ENCODE measurements at places on chromosomes 12 and 14. TPM values are rescaled to one million over a fixed set of nuclear protein-coding genes. Genes with fewer than 3 reads are reported as not detected.

- no peak for DNase-seq
These were observed 19.0 kb downstream of the KLRB1 start for GRCh38 chr12:9588749-9589148.

DNA sequence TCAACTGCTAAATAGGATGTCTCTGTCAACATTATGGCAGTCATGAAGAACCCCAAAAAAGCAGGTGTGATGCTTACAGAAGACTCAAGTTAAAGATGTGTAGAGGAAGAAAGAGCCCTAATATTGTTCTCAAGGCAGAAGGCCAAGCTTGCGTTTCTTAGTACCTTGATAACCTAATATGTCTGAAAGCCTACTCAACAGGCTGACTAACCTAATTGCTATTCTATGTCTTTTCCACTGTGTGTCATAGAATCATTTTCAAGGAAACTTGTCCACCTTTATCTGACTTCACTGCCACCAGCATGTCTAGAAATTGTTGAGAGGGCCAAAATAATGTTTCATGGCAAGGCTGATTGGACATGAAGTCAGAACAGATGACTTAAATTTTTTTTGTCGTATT is 373.2 kb downstream of the BTG1 start:
- DNase-seq: peak; percentile 7

DNA sequence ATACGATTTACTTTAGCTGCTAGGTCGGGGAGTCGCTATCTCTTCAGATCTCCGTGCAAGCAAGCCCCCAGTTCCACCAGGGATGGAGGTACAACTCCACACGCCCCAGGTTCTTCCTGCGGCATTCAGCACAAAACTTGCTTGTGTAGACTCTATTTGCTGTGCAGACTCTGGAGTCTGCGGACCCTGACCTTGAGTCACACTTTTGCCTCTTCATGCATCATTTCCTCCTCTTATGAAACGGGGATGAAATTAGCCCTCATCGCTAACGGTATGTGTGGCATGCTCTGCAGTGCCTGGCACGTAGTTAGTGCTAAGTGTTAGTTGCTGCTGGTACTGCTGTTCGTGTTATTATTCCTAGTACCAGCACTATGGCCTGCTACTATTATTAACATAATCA is 84.4 kb downstream of the TMEM132D start:
- DNase-seq: no peak

- DNase-seq: peak; percentile 98
These were observed 5.7 kb upstream of the VTI1B start for GRCh38 chr14:67680121-67680602.

The KLRC2 gene
- not detected for total RNA-seq

The SLC10A1 gene
- total RNA-seq: not detected

DNA sequence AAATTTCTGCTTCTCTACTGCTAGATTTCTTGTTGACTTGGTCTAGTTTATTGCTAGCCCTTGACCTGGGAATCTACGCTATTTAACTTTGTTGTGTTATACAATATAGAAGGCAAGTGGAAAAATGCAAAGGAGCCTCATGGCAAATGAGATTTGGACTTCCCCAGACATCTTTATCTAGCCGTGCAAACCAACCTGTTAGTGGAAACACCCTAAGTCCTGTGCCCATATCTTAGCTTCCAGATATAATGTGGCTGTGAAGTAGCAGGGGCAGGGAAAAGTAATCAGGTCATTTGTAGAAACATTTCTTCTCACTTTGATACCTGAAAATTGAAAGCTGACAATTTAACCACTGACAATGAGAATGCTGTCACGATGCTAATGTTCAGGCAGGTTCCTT is 90.7 kb upstream of the ATP2B1 start:
- no peak for DNase-seq

GRCh38 chr12:122076743-122077495 is 1.6 kb upstream of the MLXIP start:
- DNase-seq: no peak

- no peak for DNase-seq
These were observed 28.5 kb upstream of the TMCC3 start for GRCh38 chr12:94678849-94679248.

- DNase-seq: no peak
These were observed 139.4 kb upstream of the CNTN1 start for GRCh38 chr12:40552868-40553267.

The P2RX7 gene
- 0.18 TPM for total RNA-seq

DNA sequence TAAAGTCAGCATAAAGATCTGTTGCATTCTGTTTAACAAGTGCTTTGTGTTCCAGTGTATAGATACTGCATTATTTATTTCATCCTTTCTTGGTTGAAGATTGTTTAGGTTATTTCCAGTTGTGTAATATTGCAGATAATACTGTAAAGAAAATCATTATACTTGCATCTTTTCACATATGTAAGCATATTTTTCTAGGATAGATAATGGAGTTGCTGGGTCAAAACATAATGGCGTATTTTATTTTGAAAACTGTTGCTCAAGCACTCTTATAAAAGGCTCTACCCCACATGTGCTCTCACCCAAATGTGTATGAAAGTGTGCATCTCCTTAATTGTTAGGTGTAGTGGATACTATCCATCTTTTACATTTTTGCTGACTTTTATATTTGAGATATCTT is 274.4 kb downstream of the FBXL14 start:
- no peak for DNase-seq

The ATG101 gene
- total RNA-seq: 158 TPM

The PTCSC3 gene
- not detected for total RNA-seq

- no peak for DNase-seq
These were observed 28.0 kb downstream of the PTPRB start for GRCh38 chr12:70609203-70609602.

The CLMN gene
- under 0.01 TPM for total RNA-seq

The OR11G2 gene
- total RNA-seq: not detected

GRCh38 chr12:32706335-32707024 is 27.4 kb downstream of the DNM1L start:
- no peak for DNase-seq

GRCh38 chr14:100105357-100106169 is 40.3 kb downstream of the EVL start:
- no peak for DNase-seq

- peak; percentile 41 for DNase-seq
These were observed 309.2 kb upstream of the TBX3 start for GRCh38 chr12:114993165-114993564.

DNA sequence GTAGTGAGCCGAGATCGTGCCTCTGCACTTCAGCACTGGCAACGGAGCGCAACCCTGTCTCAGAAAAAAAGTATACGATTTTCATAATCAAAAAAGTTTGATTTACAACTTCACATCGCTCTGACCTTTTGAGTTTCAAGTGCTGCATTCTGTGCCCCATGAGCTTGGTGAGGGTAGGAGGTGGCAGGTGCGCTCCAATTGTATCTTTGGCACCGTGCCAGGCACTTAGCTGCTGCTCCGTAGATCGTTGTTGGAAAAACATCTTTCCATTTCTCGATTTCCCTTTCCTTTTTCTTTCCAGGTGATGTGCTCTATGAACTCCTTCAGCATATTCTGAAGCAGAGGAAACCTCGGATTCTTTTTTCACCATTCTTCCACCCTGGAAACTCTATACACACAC is 203.7 kb downstream of the ETV6 start:
- no peak for DNase-seq

DNA sequence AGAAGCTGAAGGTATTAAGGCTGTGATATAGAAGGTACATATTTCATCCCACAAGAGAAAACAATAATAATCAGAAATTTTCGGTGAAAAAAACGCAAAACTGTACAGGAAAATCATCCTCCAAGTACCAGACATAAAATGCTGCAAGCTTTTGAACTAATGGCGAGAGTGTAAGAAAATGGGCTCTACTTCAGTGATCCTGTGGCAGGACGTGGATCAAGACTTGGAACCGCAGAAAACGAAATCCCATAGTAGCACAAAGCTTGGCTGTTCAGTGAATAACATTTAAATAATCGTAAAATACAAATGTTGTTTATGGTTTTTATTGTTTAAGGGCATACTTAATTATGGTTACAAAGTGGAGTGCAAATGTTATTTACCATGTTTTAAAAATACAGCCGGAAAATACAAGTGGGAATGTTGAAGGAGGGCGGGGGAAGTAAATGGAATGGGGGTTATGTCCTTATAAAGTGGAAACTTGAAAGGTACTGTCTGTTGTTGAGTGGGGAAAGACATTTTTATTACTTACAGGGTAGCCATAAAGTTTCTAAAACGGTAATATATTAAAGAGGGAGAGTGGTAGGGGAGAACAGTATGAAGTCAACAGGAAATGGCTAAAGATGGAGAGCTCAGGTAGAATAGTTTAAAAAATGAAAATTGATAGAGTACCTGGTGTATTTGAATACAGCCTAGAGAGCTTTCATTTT is 1.1 kb downstream of the SMIM10L1 start:
- peak; percentile 19 for DNase-seq

The PCED1B gene
- total RNA-seq: 0.28 TPM

- peak; percentile 85 for DNase-seq
These were observed 86.5 kb downstream of the PPM1H start for GRCh38 chr12:62848418-62848817.

- no peak for DNase-seq
These were observed 418.7 kb downstream of the NPAS3 start for GRCh38 chr14:33357225-33358010.

DNA sequence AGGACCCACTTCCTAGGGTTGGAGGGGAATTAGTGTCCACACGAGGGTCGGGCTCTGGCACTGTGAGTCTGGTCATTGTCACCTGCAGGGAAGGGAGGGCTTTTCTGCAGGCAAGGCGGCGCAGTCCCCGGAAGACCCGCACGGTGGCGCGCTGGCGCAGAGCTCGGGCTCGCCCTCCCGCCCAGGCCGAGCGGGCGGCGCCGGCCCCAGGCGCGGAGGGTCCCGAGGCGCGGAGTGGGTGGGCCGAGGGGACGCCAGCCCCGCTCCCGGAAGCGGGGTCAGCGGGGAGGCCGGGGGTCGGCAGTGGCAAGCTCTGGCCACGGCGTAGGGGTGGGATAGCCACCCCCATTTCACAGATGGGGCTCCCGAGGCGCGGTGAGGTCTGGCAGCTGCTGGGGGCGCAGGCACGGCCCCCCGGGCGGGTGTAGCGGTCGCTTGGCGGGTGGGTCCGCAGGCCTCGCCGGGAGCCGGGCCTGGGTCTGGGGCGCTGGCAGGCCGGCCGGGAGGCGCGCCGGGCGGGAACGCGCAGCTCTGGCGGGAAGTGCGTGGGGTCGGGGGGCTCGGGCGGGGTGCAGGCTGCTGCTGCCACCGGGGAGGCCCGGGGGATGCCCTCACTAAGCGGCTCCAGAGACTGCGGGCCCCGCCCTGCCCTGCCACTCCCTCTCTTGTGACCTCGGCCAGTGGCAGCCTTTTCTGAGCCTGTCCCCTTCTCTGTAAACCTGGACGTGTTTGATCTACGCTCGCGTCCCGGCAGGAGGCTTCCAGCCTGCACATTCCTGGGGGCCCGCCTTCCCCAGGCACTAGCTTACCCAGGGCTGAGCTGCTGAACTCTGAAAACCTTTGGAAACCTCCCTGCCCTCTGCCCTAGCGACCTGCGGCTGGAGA is 46.1 kb downstream of the CYP46A1 start:
- DNase-seq: peak; percentile 19

- peak; percentile 35 for DNase-seq
These were observed 547 bp upstream of the PYGL start for GRCh38 chr14:50944647-50945413.

The TSPAN11 gene
- total RNA-seq: 0.18 TPM

DNA sequence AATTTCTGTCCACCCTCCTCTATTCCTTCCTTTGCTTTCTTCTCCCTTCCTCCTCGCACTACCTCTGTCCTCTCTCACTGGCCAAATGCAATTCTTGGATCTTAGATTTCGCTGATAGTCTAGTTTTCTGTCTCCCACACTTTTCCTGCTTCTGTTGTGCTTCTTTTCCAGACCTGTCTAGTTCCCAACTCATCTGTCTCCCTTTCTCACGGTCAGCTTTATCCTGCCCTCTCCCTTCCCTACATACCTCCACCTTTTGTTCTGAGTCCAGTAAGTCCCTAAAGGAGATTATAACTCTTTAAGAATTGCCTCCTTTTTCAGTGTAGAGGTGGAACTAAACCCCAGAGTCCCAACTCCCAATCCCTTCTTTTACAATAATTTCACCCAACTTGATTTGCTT is 880 bp upstream of the MMP14 start:
- DNase-seq: no peak

DNA sequence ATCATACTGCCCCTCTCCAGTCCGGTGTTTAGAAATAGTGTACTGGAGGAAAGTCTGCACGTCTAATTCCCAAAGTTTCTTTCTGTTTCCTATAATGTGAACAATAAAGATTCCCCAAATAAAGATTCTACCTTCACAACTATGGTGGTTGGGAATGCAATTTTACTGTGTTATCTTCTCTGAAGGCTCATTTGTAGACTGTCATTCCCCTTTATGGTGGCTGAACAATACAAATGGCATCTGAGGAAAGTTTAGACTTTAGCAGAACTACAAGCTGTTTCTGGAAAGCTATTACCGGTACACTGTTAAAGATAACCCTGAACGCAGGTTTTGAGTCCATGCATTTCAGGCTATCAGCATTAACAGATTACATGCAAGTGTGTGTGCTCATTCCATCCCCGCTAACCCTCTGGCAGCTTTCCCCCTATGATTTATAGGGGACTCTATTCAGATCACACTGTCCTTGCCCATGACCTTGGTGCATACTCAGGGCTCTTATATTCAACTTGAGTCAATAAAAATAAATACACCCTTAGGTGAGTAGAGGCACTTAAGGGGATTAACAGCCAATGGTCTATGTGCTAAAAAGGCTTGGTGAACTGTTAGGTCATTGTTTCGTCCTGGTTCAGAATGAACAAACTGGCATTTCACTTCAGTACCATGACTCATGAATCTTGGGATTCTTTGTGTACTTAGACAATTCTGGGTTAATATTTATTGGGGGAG is 60.7 kb upstream of the PYGL start:
- DNase-seq: peak; percentile 51

The SCN8A gene
- total RNA-seq: 14.7 TPM

DNA sequence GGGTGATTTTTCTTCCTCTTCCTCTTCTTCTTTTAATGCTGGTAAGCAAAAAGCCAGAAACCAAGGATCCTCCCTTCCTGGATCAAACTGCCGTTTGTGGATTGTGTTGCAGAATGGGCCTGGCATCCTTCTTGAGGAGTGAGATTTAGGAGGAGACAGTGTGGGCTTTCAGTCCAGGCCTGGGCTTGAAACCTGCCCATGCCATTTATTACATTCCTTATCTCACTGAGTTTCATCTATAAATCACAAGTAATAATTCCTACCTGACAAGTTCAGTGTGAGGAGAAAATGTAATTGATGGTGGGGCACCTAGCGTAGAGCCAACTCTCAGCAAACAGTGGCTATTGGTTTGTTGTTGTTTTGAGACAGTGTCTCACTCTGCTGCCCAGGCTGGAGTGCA is 126.4 kb downstream of the SLC35F4 start:
- no peak for DNase-seq

DNA sequence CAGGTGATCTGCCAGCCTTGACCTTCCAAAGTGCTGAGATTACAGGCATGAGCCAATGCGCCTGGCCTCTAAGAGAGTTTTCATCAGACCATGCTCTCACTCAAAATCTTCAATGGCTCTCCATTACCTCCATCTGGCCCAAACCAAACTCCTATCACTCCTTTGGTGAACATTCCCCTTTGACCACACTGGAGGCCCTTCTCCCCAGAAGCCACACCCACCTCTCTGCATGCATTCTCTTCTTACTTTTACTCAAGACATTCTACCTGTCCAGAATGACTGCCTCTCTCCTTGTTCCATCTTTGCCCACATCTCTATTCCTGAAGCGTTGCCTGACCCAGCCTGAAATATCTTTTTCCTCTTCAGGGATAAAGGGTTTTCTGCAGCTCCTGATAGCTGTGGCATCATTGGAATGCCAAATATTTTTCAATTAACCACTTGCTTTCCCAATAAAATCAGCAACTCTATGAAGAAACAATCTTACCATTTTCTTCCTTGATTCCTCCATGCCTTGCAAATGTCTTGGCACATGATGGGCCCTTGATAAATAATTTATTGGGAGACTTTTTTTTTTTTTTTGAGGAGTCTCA is 15.5 kb downstream of the PLEK2 start:
- DNase-seq: peak; percentile 32
